ENCODE measurements at places on chromosomes 1 and 21.

DNA sequence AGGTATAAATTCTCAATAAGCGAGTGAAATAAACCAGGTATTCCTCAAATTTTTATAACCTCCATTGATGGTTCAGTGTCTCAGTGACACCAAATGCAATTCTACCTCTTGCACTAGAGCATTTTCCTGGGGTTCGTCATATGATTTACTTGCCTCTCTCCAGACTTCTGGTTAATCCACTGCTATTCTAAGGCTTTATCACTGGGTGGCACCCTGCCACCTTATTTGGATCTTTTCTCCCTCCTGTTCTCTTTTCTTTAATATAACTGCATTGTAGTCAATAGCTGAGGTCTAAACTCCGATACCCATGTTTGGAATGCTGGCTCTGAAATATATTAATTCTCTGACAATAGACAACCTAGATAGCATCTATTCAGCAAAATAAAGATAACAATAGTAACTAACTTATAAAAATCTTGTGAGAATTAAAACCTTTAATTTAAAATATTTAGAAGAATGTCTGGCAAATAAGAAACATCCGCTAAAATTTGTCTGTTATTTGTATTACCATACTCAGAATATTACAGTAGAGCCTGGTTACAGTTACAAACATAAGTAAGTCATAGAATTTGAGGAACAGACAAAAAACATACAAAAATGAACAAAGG, 436.4 kb downstream of the PLA2G4A start:
- DNase-seq = peak; percentile 39

DNA sequence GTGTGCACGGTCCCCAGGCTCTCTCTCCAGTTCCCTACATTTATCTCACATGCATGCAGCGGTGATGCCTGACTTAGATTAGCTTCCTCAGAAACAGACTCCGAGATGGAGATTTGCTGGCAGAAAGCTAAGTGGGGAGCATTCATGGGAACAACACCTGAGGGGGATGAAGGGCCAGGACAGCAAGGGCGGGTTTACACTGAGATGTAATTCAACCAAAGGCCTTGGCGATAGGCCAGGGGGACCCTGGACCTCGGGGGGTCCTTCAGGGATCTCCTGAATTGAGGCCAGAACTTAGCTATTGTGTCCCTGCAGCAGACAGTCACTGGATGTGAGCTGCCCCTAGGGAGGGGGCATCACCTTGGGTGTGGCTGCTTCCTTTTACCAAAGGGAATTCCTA, 246.1 kb upstream of the CSF3R start:
- no peak for DNase-seq

DNA sequence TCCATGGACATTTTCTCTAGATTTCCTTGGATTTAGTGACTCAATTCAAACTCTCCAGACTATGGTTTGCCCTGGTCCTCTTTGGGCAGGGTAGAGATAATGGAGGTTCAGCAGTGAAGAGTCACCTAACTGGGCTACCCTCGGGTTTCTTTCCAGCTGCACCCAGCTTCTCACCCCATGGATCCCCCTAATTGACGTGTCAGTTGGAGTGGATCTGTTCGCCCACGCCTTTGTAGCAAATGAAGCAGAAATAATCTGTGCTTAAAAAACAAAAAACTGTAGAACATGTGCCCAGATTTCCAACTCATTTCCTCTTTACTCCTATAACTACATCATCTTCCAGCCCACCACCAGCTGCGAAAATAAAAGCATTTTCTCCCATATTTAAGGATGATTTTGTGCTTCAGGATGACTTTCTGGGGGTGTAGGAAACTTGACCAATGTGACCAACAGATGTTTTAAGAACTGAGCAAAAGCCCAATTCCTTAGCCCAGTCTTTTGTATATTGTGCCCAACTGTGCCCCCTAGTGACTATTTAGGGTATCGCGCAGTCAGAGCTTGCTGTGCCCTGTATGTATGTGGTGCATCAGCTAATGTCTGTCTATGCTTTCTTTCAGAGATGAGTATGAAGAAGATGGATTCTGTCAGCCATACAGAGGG, 66.5 kb upstream of the UBE2U start:
- peak; percentile 64 for DNase-seq

- no peak for DNase-seq
These were observed 925 bp upstream of the ARHGEF10L start for GRCh38 chr1:17538428-17539117.

GRCh38 chr1:116855773-116856201, 53.9 kb upstream of the PTGFRN start:
- no peak for DNase-seq

DNA sequence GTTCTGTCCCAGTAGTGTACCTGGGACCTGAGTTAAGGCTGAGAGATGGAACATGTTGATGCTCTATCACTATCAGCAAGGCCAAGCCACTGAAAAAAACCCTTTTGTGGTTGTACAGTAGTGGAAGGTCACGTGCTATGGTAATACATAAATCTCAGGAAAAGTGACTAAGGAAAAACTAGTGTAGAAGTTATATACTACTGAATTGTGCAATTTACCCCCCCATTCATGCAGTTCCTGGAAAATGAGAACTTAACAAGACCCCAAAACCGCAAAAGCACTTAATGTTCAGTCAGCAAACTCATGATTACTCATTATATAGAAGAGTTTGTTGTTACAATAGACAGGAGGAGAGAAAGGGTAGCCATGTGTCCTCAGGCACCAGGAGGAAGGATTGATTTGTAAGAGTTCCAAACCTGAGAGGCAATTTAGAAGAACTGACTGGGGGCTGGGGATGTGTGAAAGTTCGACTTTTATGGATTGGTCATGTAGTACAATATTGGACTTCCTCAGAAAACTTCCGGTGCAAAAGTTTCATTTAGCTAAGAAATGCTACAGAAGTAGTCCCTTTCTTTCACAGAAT, 91.6 kb downstream of the RGL1 start:
- peak; percentile 88 for DNase-seq

DNA sequence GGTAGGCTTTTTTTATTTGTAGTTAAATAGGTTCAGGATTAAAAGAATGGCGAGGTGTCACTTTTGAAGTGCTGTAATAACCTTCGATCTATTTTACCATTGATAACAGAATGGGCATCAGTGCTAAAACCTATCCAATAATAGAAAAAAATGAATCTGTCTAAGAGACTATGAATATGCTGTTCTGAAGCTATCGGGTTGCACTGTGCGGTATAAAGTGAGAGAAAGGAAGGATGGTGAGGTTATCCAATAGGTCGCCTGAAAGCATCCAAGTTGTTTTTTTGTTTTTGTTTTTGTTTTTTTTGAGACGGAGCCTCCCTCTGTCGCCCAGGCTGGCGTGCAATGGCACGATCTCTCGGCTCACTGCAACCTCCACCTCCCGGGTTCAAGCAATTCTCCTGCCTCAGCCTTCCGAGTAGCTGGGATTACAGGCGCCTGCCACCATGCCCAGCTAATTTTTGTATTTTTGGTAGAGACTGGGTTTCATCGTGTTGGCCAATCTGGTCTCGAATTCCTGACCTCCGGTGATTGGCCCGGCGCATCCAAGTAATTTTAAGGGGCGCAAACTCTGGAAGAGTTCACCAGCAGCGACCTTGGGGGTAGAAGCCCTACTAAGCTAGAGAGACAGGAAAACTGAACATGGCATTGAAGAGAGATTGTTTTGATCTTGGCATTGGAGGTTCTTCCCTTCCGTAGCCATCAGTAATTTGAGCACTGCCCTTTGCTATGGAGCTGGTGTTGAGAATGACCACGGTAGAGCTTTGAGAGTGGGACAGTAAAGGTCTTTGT, 8.7 kb upstream of the MDM4 start:
- DNase-seq = peak; percentile 78

- no peak for DNase-seq
These were observed 3.1 kb upstream of the HMGCS2 start for GRCh38 chr1:119771770-119772169.

DNA sequence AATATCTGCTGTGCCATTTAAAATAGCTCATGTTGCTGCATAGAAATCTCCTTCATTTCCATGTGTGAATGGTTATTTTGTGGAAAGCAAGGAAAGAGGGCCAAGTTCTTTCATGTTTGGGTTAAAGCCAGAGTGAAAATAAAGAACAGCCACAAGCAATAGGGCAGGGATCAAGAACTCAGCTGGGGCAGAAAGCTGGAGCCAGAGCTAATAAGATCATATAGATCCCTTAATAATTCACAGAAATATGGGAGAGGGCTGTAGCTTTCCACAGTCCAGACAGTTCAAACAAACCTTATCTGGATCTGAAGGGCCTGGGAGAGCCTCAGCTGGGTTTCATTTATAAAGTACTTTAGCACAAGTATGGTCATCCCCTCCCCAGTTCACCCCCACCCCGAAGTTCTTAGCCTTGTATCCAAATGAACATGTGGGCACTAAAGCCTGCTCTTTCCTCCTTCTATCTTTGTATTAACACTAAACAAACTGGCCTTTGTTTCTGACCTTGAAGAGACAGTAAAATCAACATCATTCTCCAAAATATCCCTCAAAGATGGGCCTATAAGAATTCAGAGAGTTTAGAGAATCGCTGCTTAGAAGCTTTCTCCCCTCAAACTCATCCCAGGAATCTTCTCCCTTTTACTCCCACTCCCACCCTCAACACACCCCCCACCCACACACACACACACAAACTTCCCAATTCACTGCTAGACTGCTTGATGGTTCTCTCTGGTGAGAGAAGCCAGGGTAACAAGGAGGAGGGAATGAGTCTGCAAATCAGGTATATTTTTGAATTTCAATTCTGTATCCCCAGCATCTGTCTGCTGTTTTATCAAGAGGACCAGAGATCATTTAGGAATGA, 41.7 kb downstream of the UTP25 start:
- no peak for DNase-seq

DNA sequence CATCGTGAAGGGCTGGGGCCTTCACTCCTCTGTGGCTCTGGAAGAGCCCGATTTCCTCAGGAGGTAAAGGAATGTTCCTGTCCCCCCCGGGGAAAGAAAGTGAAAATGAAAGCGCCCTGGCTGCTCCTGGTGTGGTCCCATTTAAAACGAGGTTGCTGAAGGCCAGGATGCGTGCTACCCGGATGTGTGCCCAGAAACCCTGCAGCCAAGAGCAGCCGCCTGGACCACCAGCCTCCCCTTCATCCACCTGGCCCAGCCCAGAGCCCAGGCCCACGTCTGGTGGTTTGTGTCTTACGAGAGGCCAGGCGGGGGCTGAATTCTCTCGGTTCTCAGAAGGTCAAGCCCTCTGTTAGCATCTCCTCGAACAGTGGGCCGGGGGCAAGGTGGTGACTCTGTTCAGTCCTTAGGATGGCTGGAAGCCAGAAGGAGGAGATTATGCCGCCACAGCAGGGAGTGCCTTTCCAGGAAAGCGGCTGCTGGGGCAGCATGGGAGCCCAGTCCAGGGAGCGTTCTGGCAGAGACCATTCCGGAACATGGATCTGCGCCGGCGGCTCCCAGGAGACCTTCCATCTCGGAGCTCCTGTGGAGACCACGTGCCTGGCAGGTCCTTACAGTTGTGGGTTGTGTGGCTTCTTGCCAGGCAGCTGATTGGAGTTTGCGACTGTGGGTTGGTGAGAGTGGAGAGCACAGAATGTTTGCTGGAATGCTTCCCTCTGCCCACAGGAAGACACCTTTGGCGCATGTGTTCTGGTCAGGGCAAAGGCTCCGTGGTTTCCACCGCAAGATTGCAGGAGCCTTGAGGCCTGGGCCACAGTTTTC, 1.4 kb downstream of the GUK1 start:
- DNase-seq = no peak

- DNase-seq = no peak
These were observed 368.6 kb upstream of the NEGR1 start for GRCh38 chr1:72650843-72651435.

- no peak for DNase-seq
These were observed 7.6 kb downstream of the PAFAH2 start for GRCh38 chr1:25990251-25990650.

- DNase-seq = no peak
These were observed 20.0 kb downstream of the HTR6 start for GRCh38 chr1:19684677-19685076.

GRCh38 chr1:103162360-103162759, 54.0 kb upstream of the COL11A1 start:
- peak; percentile 8 for DNase-seq

GRCh38 chr1:31848381-31848897, 32.6 kb upstream of the SPOCD1 start:
- no peak for DNase-seq

DNA sequence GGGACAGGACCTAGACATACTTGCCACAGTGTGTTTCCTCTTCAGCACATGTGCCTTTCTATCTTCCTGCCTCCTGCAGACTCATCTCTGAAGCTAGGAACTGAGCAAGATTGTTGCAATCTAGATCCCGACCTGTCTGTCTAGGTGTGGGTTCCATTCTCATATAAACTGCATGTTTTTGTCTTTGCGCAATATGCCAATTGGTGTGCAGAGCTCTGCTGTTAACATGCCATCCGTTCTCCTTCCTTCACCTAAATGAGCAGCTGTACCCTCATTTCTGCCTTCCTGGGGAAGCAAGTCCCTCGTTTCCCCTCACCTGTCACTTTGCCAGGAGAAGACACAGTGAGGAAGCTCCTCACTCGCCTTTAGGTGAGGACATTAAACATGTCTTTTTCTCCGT, 55.5 kb downstream of the SLC35F3 start:
- no peak for DNase-seq

DNA sequence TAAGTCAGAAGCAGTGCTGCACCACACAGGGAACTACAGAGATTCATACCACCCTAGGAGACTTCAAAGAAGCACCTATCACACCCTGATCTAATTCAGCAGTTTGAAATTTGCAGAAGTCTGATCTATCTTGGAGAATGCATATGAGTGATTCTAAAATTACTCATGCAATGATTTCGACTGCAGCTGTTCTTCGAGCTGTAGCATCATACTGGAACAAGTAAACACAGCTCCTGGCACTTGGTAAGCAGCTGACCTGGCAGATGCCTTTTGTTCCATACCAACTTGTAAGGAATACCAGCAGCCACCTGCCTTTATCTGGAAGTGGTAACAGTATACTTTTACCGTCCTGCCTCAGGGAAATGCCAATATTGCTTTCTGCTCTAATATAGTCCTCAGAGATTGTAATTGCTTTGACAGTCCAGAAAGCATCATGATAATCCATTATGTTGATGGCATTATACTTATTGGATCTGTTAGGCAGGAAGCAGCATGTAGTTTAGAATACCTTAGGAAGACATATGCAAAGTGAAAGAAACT, 25.7 kb downstream of the AADACL4 start:
- no peak for DNase-seq

DNA sequence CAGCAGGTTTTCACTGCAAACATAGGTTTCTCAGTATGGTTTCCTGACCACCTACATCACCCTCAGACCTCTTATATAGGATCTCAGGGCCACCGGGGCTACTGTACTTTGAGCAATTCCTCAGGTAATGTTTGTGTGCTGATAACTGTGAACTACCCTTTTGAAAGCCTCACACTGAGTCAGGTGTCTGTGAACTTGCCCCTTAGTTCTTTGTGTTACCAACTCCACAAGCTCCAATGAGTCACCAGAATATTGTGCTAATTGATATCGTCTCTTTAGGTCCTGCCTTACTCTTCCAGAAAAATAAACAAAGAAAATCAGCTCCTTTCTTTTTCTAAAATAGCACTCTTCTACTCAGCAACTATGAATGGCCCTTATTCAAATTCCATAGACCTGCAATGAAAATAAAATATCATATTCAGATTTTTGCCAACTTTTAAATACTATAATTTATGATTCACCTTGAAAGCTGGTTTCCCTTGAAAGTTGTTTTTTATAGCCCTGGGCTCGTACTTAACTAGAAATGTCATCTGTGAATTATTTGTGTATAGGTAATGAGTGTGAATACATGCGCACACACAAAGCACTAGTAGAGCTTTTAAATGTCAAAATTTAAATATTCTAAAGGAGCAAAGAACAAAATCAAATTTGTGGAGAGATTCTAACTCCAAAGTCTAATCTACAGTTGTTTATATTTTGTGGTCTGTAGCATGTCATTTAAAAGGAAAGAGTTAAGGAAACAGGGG, 88.1 kb upstream of the WARS2 start:
- no peak for DNase-seq

- no peak for DNase-seq
These were observed 310.6 kb downstream of the DISC1 start for GRCh38 chr1:231936983-231937775.

Data from NB4 (cell line).